ENCODE measurements at places on chromosomes 2 and 18.

DNA sequence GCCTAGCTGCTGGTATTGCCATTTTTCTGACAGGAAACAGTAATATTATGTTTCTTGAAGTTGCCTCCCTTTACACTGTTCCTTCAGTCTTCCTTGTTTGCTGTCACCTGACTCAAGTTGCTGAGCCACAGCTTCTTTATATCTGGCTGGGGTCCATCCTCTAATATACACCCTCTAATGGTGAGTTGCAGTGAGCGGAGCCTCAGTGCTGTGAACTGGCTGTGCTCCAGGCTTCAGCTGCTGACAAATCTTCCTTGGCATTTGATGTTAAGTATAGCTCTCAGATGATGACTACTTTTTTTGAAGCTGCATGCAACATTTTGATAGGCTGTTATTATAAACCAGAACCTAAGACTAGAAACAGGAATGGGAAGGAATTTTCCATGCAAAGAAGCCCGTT lies 366.7 kb downstream of the NUP35 start:
- no peak for DNase-seq

DNA sequence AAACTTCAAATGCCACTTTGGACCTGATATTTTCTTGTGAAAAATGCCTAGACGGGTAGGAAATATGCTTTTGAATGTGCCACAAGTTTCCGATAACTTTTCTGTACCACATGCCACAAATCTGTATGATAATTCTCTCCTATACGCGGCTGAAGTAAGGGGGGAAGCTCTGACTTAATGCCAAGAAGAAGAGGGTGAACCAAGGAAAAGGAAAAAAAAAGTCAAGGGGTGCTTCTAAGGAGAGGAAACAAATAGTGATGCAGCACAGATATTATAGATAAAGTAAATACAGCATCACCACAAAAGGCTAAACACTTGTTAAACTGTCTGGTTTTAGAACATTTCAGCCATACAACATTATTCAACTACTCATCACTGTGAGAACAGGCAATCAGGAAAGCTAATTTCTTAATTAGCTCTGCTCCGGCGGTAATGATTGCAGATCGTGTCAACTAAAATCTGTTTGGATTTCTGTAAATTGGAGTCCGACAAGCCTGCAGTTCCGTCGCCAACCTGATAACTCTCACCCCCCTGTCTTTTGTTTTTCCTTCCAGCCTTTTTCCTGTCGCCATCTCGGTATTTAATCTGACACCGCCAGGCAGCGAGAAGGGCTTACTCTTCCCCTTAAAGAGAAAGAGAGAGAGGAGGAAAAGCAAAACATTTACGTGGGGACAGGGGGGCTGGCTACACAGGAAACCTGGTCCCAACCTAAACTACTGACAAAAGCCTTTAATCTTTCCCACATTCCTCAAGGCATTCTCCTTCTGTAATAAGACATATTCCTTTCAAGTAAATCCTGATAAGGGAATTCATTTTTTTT lies 67.5 kb downstream of the ZEB2 start:
- no peak for DNase-seq

DNA sequence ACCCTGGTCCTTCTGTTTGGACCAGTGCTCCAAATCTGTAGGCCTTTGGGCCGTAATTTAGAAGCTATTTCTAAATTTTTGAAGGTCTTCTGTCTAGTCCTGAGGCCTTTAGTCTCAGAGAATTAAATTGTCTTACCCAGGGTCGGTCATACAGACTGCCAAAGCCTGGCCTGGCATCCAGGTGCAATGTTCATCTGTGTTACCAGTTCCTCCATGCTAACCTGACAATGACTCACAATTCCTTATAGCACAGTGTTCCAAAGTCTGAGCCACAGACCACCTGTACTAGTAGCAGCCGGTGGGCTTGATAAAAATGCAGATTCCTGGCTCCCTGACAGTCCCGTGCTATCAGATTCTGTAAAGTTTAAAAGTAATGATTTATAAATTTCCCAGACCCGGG lies 77.7 kb upstream of the MAP4K3 start:
- no peak for DNase-seq

DNA sequence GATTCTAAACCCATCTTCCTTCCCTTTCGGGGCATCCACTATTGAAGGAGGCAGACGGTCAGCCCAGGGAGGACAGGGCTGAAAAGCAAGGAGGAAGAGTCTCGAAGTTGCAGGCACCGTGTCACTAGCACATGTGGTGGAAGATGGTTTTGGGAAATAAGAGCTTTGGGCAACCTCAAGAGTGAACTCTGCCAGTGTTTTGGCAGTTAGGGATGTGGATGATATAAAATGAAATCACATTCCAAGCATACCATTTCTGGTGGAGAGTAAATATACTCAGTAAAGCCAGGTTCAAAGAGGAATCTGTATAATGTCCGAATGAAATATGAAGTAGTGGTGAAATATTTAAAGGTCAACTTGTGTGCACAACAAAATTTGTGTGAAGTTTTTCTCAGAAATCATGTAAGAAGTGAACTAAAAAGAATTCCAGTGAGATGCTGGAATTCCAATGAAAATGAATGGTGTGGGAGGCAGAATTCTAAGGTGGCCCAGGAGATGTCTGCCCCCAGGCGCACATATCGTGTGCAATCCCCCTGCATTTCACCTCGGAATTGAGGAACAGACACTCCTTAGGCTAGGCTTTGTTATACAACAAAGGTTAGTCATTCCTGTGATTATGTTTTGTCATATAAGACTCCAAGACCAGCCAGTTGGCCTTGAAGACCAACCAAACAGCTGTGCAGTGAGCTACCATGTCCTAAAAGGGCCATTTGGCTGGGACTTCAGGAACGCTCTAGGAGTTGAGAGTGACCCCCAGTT lies 147.1 kb downstream of the SH3BP4 start:
- DNase-seq: no peak

DNA sequence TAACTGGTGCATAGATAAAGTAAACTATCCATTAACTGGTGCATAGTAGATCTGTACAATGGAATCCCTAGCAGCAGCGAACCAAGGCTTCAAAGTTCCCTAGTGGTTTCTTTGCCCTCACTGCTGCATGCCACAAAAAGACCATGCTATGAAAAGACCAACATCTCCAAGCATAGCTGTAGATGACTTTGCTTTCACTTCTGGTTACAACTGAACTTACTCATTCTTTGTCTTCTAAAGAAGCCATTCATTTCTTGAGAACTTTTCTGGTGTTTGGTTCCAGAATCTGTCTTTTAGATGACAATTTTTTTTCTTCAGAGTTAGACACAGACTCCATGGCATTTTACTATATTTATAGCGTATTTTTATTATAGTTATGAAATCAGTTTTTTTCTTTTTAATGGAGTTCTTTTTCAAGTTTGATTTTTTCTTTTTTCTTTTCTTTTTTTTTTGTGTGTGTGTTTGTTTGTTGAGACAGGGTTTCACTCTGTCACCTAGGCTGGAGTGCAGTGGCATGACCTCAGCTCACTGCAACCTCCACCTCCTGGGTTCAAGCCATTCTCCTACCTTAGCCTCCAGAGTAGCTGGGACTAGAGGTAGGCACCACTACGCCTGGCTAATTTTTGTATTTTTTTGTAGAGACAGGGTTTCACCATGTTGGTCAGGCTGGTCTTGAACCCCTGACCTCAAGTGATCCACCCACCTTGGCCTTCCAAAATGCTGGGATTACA lies 63.6 kb downstream of the SLC35F5 start:
- no peak for DNase-seq

- DNase-seq: no peak
Measured at GRCh38 chr2:19358242-19359020, at the start of gene OSR1. TSS of gene OSR1 (minus strand) at chr2:19358623. CDS start at chr2:19353805, 4,818 bp downstream.

DNA sequence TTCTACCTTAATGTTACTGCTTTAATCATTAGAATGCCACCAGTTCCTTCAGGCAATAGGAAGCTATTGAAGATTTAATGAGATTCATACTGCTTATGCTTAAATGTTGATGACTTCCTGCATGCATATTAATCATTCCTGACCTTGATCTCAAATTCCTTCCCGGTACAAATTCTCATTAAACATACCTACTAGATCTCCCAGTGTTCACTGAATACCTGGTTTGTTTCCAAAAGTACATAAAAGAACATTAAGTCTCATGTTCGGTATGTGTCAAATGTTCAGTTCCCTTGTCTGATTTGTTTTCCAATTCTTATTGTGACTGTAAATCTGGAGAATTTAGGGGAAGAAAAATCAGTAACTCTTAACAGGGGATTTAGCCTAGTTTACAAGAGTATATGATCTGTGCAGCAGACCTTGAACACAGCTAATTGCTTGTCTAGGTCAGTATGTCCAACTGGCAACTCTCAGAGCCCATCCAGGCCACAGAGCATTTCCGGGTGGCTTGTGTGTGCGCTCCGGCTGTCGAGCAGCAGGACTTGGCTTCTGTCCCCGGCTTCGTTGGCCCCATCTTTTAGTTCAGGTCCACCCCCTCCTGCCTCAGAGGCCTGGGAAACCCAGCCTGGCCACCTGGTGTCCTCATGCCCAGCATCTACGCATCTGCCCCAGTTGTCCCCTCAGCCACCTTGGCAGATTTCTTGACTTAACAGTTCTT lies 13.1 kb downstream of the METAP1D start:
- no peak for DNase-seq

DNA sequence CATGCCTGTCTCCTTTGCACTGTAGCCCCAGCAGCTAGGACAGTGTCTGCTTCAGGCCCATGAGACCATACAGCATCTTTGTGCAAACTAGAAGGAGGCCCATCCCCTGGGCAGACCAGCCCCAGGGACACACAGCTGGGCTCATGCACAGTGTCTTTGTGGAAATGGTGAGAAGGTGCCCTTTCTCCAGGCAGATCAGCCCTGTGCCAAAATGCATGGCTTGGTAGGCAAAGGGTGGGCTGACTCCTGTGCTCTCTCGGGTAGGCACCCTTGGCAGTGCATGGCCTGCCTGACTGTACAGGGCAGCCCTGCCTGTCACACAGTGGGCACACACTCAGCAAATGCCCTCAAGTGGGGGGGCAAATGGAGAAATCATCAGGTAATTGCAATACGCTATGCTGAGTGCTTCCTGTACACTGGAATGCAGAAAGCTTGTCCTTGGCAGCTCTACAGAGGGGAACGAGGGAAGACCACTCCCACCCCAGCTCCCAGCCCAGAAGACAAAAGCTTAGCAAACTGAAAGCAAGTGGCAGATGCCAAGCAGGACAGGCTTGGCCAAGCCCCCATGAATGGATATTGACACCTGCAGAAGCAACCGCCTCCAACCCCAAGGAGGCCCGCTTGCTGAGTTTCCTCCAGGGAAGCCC lies 21.6 kb downstream of the TNS1 start:
- DNase-seq: no peak

DNA sequence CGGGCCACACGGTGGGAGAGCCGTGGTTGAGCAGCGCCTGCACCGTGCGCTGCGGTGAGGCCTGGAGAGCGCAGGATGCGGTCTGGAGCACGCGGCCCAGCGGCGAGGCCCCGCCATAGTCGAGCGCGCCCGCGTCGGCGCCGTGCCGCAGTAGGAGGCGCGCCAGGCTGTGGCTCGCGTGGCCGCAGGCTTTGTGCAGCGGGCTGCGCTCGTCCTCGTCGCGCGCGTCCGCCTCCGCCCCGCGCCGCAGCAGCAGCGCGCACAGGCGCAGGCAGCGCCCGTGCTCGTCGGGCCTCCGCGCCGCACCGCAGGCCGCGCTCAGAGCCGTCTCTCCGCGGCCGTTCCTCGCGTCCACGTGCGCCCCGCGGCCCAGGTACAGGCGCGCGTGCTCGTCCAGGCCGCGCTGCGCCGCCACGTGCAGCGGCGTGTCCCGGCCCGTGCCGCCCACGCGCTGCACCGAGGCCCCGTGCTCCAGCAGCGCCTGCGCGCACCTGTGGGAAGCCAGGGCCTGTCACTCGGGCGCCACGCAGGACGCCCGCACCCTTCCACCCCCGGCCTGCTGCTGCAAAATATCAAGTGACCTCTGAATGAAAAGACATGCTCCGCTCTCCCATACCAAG lies 46.3 kb upstream of the GBX2 start:
- no peak for DNase-seq

GRCh38 chr2:126241001-126241400 lies 415.0 kb upstream of the GYPC start:
- no peak for DNase-seq

- DNase-seq: no peak
Measured at GRCh38 chr2:146821836-146822316, 1023.0 kb upstream of the ACVR2A start.

DNA sequence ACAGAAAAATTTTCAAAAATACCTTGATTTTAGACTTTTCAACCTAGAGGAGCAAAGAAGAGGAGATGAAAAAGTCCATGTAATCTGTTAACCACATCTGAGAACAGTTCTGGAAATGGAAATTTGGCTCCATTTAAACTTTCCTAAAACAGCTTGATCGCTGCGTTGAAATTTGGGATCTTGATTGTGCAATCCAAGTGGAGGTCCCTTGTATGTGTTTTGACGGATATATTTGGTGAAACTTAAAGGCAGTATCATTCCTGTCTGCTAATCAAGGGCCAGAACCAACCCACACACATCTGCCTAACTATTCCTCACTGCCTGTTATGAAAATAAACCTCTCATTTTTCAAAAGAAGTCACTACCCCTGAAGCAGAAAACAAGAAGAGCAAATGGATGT lies 46.6 kb downstream of the SPATS2L start:
- no peak for DNase-seq

- no peak for DNase-seq
Measured at GRCh38 chr2:229870903-229871656, 50.7 kb downstream of the TRIP12 start.

GRCh38 chr2:84386336-84387040 lies 72.6 kb downstream of the SUCLG1 start:
- DNase-seq: no peak

DNA sequence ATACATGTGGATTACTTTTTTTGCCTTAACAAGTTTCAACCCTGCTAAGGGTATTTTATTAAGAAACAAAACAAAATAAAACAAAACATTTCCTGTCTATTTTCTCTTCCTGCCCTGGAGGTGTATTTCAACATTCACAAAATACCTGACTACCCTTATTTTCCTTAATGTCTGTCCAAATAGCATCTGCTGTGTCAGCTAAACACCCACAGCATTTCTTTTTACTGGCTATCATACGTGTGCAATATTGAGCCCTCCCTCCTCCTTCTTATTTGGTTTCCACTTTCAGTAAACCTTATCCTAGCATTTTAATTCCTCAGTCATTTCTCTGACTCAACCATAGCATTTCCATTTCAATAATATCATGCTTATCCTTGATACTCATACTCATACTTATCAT lies 1420.0 kb upstream of the ZEB2 start:
- DNase-seq: no peak

- no peak for DNase-seq
Measured at GRCh38 chr2:106932644-106933043, 46.7 kb upstream of the ST6GAL2 start.
